ENCODE measurements at places on chromosomes 4 and X. TPM values are rescaled to one million over a fixed set of nuclear protein-coding genes. Genes with fewer than 3 reads are reported as not detected.

Gene KLHL8
- 20.6 TPM for total RNA-seq

Gene IRS4
- total RNA-seq: 1.4 TPM

Gene JCHAIN
- total RNA-seq: not detected

Gene KIT
- 14.3 TPM for total RNA-seq

Gene PDE5A
- total RNA-seq: 13.4 TPM

Gene CXCL6
- total RNA-seq: not detected

Gene TAF7L
- total RNA-seq: 0.54 TPM

Gene DGAT2L6
- total RNA-seq: not detected

Gene PHOX2B
- total RNA-seq: not detected

Gene BCOR
- total RNA-seq: 24.3 TPM

Gene RBMXL3
- total RNA-seq: not detected

Gene PPP4R3C
- total RNA-seq: not detected

Gene PORCN
- 35.2 TPM for total RNA-seq
